ENCODE measurements at places on chromosomes 12 and 14.

- no peak for DNase-seq
These were observed 2.0 kb upstream of the SLC2A3 start for GRCh38 chr12:7937833-7938506.

- DNase-seq: no peak
These were observed 3.6 kb downstream of the CMKLR1 start for GRCh38 chr12:108335349-108336119.

DNA sequence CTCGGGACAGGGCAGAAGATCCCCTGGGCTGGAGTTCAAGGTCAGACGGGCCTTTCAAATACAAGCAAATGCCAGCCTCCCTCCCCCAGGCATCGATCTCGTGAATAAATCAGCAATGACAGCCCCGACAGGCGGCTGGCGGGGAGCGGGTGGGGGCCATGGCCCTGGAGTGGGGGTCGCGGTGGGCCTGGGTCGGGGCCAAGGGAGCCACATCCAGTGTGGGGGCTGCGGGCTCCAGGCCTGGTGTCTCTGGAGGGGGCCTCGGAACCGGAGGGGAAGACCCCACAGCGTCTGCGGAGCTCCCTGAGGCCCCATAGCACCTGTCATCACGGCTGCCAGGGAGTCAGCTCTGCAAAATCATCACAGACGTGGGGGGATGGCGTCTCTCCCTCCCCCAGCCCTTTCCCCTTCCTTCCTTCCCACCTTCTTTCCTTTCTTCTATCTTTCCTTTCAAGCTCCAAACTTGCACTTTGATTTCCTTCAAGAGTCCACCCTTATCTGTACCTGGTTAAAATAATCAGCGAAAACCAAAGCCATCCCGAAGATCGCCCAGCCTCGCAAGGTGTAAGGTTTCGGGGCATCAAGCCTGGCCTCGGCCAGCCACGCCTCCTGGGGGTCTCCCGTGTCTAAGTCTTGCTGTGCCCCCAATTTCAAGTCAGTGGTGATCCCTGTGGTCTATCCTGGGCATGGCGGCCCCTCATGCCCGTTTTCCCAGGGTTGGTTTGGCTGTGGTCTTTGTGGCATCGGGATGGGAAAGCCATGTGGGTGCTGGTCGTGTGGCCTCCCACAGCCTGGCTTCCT lies 92.1 kb downstream of the NOC4L start:
- DNase-seq: no peak

DNA sequence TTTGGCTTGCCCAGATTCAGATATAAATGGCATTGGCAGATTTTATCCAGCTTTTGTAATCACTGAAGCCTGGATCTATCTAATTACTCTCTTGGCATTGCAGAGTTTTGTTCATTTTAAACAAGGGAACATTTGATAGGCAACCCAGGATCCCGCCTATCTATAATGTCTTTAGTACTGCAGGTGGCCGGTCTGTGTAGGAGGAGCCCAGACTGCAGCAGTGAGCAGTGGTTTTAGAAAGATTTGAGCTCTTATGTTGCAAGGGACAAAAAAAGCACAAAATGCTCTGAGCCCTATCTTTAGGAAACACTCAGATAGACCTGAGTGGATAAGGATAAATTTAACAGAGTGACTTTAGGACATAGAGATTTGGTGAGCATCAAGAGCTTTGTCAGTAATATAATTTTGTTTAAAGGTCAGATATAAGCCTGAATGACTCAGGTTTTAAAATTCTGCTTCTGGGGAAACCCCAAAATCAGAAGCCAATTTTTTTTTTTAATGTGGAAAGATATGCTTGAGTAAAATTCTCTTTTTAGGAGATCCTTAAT lies 165.5 kb downstream of the SLC5A8 start:
- DNase-seq: no peak

- no peak for DNase-seq
These were observed 63.4 kb upstream of the PTGR2 start for GRCh38 chr14:73788317-73788598.

DNA sequence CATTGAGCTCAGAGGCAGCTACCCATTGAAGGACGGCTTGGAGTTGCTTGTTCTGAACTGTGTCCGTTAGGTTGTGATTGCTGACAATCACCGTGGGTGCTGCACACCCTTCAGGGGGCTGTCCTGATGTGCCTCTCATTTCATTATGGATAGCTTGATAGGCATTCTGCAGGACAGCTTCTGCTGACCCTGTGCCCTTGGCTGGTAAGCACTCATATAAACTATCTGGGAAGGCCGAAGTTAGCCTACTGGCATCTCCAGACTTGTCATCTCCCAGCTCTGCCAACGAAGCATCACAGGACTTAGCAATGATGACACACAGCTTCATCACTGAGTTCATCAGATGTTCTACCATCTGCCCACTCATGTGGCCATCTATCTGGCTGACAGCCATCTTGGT lies 22.3 kb downstream of the AKAP3 start:
- DNase-seq: no peak

DNA sequence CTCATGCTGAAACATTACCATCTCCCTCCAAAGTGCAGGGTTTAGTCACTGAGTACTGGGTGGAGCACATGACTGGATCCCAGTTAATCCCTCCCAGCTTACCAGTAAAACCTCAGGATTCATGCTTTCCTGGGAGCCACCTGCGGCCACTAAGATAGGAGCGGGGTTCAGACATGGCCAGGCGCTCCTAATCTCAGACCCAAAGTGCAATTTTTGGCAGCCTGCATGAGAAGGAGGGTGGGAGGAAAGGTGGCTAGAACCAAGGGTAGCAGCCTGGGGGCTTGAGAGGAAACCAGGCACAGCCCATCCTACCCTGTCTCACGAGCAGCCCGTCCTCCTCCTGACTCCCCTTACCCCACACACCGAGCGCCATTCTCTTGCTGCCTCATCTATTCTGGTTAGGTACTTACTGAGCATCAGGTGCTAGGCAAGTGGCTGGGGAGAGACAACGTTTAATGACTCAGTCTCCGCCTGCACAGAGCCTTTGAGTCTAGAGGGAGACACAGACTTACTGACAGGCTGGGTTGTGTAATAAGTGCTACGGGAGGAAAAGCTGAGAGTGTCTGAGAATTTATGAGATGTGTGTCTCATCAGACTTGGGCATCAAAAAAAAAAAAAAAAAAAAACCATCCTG lies 9.9 kb downstream of the GPRC5A start:
- DNase-seq: peak; percentile 95

- no peak for DNase-seq
These were observed 25.3 kb downstream of the TTC8 start for GRCh38 chr14:88849716-88850115.

GRCh38 chr14:105912641-105913180 lies 386.3 kb downstream of the TMEM121 start:
- DNase-seq: no peak

- DNase-seq: no peak
These were observed 227.5 kb upstream of the LMO3 start for GRCh38 chr12:16833376-16834015.

DNA sequence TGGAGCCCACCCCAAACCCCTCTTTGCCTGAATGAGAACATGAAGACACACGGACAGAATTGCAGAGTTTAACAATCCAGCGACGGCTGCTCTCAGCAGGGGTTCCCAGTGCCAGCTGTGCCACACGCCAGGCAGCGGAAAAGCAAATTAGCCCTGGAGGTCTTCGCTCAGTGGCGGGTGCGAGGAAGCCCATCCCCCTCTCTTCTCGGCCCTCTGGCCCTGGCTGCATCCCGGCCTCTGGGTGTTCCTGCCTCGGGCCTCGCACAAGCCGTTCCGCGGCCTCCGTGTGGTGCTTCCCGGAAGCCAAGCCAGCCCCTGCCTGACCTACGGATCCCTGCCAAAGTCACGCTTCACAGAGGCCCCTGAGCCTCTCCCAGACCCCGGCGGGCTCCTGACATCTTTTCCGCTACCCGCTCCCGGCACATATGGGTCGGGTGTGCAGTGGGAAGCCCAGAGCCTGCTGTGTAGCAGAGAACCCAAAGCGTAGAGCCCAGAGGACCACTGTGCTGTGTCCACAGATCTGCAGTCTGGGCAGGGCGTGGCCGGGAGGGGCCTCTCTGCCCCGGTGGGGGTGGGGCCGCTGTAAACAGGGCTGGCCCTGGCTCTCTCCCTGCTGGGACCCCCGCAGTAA lies 70.7 kb upstream of the GALNT9 start:
- DNase-seq: no peak

DNA sequence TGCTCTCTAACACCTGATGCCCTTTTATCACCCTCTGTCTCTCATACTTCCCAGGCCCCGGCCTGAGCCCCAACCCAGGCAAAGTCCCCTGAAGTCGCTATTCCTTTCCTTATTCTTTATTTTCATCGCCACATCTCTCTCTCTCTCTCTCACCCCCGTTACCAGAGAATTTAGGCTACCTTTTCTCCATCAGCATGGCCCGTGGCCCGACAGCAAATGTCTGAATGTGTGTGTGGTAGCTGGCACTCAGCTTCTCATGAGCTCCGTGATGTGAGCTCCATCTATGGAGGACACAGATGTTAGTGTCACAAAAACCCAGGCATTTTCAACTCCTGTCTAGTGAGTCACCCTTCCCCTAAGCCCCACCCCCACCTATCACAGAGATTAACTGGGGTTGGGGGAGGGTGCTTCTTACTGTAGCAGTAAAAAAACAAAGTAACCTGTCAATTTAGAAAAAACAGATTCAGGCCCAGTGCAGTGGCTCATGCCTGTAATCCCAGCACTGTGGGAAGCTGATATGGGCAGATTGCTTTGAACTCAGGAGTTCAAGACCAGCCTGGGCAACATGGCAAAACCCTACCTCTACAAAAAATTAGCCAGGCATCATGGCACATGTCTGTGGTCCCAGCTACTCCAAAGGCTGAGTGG lies 53.8 kb downstream of the VCPKMT start:
- peak; percentile 84 for DNase-seq

- no peak for DNase-seq
These were observed 18.5 kb upstream of the CD9 start for GRCh38 chr12:6181583-6182278.

DNA sequence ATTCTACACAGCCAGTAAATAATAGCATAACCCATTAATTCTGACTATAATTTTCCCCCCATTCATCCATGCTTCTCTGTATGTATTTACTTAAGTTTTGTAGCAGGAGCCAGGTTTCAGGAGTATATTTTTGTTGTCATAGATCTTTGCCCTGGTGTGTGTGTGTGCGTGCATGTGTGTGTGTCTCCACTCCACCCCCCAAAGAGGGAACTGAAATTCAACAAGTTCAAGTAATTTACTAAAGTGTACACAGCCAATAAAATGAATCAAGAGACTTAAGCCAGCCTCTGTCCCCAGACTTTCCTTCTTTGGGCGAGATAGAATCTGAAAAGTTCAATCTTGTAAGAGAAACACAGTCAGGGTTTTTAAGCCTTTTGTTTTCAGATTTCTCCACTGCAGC lies 792.0 kb downstream of the MED13L start:
- DNase-seq: no peak

DNA sequence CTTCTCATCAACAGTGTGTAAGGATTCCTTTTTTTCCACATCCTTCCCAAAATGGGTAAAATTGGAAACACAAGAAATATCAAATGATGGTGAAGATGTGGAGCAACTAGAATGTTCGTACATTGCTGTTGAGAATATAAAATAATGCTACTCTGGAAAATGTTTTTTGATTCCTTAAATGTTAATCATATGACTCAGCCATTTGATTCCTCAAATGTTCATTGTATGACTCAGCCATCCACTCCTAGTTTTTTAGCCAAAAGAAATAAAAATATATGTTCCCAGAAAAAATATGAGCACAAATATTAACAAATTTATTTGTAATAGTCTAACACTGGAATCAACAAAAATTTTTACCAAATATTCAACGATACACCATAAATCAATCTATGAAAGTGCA lies 1108.6 kb downstream of the LRFN5 start:
- peak; percentile 9 for DNase-seq

DNA sequence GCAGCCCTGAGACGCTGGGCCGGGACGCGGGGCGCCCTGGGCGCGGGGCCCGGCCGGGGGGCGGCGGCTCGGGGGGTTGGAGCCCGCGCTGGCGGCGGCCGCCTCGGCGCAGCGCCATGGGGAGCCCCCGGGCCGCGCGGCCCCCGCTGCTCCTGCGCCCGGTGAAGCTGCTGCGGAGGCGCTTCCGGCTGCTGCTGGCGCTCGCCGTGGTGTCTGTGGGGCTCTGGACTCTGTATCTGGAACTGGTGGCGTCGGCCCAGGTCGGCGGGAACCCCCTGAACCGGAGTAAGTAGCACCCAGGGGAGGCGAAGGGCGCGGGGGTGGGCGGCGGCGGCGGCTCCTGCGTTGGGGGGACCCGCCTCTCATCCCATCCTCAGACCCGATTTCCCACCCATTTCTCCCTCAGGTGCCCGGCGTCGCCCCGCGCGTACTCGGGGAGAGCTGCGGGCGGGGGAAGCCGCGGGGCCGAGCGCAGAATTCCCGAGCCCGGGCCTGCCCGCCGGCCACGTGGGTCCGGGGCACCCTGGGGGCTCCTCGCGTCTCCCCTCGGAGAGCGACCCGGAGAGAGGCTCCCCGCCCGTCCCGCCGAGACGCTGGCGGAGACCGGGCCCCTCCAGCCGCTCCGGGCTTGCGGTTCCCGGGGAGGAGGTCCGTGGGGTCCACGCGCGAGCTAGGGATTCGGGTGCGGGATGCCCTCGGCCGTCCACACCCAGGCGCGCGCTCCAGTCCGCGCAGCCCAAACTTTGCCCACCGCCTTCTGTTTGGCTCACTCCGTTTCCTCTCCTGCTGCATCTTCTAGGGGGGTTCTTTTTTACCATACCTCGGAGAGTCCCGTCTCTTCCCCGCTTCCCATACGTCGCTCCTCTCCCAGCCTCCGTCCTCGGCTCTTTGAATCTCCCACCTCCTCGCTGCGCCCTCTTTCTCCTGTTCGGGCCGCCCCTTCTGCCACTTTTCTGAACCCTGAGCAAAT lies 807 bp downstream of the B4GALNT3 start:
- no peak for DNase-seq

- DNase-seq: no peak
These were observed 3.4 kb downstream of the GPR84 start for GRCh38 chr12:54360717-54361456.

- peak; percentile 22 for DNase-seq
These were observed 113.9 kb downstream of the NDUFA12 start for GRCh38 chr12:94889445-94890210.

- no peak for DNase-seq
These were observed 56.2 kb upstream of the DDHD1 start for GRCh38 chr14:53209370-53209769.

- DNase-seq: no peak
These were observed 38.9 kb downstream of the C14orf132 start for GRCh38 chr14:96077983-96078624.

DNA sequence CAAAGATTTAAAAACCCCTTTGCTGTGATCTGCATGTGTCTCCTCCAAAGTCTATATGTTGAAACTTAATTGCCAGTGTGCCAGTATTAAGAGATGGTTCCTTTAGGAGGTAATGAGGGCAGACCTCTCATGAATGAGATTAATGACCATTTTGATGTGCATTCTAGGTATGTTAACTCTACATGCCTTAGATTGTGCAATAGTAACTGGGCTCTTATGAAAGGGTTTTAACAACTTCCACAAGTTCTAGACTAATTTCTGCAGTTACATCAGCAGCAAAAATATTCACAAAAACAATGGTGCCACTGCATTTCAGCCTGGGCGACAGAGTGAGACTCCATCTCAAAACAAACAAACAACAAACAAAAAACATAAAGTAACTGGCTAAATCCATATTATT lies 3.8 kb upstream of the TAS2R10 start:
- DNase-seq: peak; percentile 35
